ENCODE measurements at places on chromosomes 13 and 19.

DNA sequence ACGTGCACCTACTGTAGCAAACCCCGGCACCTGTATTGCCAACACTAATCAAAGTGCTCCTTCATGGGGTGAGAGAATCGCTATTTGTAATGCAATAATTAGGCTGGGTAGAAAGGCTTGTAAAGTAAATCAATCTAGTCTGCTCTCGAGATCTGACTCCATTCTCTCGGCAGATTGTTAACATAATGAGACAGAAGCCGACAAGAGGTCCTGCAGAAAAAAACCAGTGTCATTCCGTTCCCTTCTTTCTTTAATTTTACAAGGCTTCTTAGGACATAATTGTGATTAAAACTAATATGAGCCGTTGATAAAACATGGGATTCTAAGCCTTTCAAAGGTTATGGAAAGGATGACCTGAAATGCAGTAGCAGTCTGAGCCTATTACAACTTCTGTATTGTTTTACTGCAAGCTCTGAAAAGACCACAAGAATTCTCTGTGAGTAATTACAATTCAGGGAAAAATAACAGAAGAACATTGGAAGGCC is 530.0 kb downstream of the PCDH9 start:
- DNase-seq = no peak

DNA sequence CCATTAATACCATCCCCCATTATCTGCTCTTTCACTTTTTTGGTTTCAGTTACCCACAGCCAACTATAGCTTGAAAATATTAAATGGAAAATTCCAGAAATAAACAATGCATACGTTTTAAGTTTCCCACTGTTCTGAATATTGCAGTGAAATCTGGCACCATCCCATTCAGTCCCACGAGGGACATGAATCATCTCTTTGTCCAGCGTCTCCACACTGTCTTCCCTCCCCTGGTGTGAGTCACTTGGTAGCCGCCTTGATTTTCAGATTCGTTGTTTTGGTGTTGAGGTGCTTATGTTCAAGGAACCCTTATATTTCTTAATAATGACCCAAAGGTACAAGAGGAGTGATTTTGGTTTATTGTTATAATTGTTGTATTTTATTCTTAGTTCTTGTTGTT is 246.1 kb downstream of the DCT start:
- no peak for DNase-seq

- DNase-seq = peak; percentile 52
These were observed 3.9 kb downstream of the OSCAR start for GRCh38 chr19:54096617-54097106.

GRCh38 chr19:44661904-44662303 is 9.4 kb upstream of the CEACAM19 start:
- no peak for DNase-seq

DNA sequence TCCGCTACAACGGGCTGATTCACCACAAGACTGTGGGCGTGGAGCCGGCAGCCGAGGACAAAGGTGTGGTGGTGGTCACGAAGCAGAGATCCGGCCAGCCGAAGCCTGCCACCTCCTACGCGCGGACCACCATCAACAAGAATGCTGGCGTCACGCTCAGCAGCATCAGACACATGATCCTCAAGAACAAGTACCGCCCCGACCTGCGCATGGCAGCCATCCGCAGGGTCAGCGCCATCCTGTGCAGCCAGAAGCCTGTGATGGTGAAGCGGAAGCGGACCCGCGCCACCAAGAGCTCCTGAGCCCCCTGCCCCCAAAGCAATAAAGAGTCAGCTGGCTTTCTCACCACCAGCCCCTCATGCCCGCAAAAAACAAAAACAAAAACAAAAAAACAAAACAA is 34.4 kb downstream of the ZNF44 start:
- DNase-seq = no peak

DNA sequence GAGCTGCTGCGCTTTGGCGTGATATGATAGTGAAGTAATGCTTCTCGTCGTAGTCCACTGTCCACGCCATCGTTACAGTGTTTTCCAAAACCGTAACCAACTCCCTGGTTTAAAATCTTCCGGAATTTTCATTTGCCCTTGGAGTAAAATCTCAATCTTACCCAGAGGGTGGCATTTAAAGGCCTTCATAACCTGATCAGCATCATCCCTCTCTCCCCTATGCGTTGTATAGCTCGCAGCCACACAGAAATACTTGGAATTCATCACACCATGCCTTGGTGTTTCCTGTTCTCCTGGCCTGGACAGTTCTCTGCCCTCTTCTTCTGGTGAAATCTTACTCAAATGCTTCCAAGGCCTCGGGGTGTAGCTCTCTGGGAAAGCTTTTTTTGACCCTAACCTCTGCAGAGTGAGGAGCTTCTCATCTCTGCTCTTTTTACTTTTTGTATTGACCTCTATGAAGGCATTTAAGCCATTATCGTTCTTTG is 839 bp downstream of the MPHOSPH8 start:
- DNase-seq = no peak

DNA sequence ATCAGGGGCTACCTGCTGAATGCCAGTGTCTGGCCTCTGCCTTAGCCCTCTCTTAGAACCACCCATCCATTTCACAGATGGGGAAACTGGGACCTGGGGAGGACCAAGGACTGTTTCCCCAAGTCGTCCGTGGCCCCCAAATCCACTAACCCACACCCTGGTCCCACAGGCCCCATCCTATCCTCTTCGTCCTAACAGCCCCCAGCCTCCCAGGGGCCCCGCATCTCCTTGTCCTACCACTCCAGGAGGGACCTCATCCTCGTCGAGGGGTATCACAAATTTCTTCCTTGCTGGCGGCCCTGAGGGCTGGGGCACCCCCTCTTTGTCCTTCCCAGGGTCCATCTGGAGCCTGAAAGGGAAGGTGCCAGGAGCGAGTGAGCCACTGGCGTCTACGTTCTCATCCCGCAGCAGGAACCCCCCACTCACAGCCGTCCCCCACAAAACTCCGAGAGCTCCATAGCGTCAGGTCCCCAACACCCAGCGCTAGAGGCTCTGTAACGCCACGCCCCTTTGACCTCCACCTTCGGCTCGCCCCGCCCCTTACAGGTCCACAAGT is 606 bp downstream of the ERCC1 start:
- no peak for DNase-seq

DNA sequence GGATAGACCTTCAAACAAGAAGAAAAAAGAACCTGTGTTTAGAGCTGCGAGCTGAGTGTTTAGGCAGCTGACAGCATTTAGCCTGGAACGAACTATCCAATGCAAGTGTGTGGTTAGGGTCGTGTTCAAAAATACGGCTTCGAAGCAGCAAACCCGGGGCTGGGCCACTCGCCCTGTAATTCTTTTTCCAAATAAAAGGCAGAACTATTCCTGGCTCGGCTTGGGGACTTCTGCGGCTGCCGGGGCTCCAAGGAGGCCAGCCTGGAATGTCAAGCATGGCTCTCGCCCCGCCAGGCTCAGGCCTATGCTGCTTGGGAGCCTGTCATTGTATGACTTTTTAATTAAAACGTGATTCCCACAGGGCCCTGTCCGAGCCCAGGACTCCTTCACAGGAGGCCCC is 51.7 kb upstream of the KLF2 start:
- no peak for DNase-seq

GRCh38 chr19:20079476-20079875 is 1.7 kb downstream of the ZNF90 start:
- DNase-seq = no peak

GRCh38 chr19:10135551-10136334 is 16.0 kb upstream of the EIF3G start:
- DNase-seq = no peak

GRCh38 chr13:94641409-94641941 is 39.8 kb downstream of the GPR180 start:
- no peak for DNase-seq

GRCh38 chr19:28501976-28502375 is 711.0 kb downstream of the UQCRFS1 start:
- no peak for DNase-seq

DNA sequence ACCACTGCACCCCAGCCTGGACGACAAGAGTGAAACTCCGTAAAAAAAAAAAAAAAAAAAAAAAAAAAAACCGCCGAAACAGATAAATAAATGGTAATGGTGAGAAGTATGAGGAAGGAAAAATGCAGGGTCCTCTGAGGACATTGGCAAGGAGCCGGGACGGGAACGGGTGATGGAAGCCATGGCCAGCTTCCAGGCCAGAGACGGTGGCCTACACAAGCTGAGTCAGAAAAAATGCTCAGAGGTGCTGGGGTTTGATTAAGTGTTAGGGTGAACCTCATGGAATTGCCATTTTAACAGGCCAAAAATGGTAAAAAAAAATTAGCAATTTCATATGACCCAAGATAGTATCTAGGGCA is 866 bp upstream of the ZSWIM4 start:
- peak; percentile 81 for DNase-seq

DNA sequence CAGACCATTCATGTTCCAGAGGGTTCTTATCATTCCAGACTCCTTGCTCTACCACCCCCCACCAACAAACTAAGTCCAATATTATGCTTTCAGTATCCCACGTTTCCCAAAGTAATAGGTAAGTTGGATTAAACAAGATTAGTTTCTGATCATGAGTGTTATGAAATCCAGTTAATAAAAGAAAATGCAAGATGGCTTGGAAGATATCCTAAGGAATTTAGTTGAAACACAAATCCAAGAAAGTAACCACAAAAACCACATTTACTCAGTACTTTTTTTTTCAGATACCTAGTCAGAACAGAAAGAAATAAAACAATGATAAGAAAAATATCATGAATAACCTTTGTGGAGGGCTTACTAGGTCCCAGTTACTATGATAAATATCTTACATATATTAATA is 119.4 kb upstream of the MIR17HG start:
- DNase-seq = no peak

- DNase-seq = no peak
These were observed 114.8 kb upstream of the TRPC4 start for GRCh38 chr13:37984357-37984756.

GRCh38 chr19:18898081-18898606 is 2.2 kb upstream of the CERS1 start:
- no peak for DNase-seq

- DNase-seq = no peak
These were observed 16.5 kb downstream of the MIER2 start for GRCh38 chr19:328025-328505.

GRCh38 chr19:50501186-50501567 is 9.8 kb downstream of the JOSD2 start:
- DNase-seq = no peak

- no peak for DNase-seq
These were observed 50.7 kb upstream of the FRY start for GRCh38 chr13:31980830-31981229.

GRCh38 chr13:51862957-51863356 is 1.2 kb downstream of the CCDC70 start:
- no peak for DNase-seq

DNA sequence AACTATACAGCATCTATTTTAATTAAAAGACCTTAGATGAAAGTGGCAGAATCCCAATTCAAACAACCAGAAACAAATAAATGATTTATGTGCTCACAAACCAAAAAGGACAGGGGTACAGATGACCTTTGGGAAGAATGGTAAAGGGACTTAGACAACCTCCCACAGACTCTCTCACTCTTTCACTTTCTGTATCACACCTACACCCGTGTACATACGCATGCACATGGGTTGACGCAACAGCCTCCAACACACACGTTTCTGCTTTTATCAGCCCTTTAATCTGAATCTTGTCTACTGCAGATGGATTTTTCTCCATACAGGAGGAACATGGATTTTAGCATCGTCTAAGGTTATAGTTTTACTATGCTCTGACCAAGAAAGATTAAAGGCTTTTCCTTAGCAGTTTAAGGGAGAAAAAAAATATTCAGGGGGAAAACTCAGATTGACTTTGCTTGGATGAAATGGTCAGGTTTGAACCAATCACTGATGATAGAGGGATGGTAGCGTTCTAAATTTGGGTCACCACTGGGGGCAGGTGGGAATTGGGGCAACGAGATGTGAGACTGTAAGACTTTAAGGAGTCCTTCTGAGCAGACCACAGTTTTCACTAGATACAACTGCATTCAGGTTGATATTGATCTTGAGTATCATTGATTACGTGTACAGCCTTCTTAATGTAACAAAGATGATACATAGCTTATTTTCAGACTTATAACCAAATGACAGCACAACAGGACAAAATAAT is 166.1 kb downstream of the ITGBL1 start:
- no peak for DNase-seq

GRCh38 chr19:42232435-42232834 is 10.0 kb downstream of the GSK3A start:
- no peak for DNase-seq

DNA sequence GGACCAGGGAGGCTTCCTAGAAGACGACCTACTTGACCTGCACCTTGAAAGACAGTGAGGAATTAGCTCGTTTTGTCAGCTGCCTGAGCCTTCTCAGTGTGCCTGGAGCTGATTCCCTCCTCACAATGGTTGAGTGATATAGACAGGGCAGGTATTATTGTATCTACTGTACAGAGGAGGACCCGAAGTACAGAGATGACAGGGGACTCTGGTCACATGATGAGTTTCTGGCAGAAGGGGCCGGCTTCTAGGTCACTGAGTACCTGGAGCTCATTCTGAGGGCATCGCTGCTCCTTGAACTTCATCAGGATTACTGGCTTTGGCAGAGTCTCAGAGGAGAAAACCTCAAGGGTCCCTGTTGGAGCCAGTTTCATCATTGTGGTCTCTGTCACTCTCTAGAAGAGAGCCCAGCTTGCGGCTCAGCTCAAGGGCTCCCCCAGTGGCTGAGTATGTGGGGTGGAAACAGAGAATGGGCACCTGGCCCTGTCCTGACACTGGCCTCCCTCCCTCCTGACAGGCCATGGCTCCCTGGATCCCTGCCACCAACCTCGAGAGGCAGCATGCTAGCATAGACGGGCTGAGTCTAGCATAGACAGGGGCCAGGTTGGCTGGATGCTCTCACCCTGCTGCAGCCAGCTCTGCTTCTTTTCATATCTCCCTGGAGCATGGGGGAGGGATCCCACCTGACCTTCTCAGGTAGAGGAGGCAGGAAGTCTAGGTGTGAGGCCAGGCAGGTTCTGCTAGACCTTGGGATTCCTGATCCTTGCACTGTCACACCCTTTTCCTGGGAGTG is 38.7 kb downstream of the NFIX start:
- DNase-seq = peak; percentile 91

DNA sequence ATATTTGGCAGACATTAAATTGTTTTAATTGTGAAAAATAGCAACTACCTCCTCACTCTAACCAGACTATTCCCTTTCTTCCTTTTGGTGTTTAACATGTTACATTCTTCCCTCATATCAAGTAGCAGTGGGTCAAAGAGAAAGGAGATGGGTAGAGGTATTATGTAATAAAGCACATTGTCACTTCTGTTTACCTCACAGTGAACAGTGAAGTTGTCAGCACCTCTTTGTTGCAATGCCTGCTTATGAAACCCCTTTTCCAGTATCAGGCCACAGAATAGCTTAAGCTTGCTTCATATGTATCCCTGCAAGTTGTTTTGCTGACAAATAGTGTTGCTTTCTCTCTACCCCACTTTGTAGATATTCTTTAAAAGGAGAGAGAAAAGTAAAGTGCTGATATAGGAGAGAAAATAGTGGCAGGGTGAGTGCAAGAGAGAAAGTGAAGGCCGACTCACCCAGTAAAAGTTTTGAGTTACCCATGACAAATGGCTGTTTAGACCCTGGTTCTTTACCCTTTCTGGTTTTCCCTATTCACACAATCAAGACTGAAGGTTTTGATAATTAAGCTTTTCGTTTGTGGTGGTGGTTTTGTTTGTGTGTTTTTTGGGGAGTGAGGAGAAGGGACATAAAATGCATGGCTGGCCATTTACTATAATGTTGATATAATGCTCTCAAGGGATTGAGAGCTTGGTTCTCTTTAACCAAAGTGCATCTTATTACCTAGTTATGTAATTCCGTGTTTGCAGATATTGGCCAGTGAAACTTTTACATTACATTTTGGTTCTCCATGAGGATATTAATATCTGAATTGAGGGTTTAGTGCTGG is 3.7 kb downstream of the ITM2B start:
- DNase-seq = no peak

- DNase-seq = no peak
These were observed 58.7 kb downstream of the IER2 start for GRCh38 chr19:13208672-13209483.
